ENCODE measurements at places on chromosomes 7 and 10.

GRCh38 chr10:85650791-85651496 is 715.7 kb downstream of the GRID1 start:
- DNase-seq = no peak

- DNase-seq = no peak
These were observed 113.0 kb upstream of the PCDH15 start for GRCh38 chr10:54914049-54914448.

GRCh38 chr10:7075110-7075509 is 335.7 kb downstream of the SFMBT2 start:
- no peak for DNase-seq

- DNase-seq = no peak
These were observed 35.9 kb downstream of the CCM2 start for GRCh38 chr7:45035893-45036292.

- peak; percentile 76 for DNase-seq
These were observed 24.7 kb upstream of the ST8SIA6 start for GRCh38 chr10:17479015-17479615.

DNA sequence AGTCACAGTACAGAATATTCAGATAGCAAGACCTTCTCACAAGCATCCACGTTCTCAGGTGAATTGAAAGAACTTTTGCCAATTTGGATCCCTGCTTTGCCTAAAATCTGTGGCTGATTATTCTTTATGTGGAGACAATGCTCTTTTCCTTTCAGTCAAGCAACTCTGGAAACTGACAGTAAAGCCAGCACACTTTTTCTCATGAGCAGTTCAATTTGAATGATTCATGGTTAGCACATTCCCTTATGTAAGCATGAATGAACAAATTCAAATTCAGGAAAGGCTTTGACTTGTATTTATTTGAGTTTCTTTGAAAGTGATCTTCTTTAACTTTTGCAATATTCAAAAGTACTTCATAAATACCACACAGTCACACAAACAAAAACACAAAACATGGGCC is 57.6 kb downstream of the MEOX2 start:
- no peak for DNase-seq

DNA sequence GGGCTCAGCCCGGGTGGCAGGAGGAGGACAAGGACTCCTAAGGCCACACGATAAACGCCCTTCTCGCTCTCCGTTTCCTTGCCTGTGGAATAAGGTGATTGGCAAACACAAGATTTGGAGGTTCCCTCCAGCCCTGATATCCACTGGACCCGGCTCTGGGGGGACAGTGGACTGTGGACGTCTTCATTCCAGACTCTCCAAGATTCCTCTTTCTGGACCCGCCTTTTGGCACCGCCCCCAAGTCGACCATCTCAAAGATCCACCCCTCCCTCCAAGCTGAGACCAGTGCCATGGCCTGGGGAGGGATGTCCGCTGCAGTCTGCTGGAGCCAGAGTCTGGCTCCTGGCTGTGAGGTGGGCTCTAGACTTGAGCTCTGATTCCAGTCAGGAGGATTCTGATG is 23.6 kb downstream of the ZNF783 start:
- DNase-seq = peak; percentile 59

GRCh38 chr10:5479481-5480161 is 19.7 kb downstream of the CALML5 start:
- no peak for DNase-seq

GRCh38 chr7:90582164-90582563 is 14.0 kb upstream of the CDK14 start:
- DNase-seq = no peak

DNA sequence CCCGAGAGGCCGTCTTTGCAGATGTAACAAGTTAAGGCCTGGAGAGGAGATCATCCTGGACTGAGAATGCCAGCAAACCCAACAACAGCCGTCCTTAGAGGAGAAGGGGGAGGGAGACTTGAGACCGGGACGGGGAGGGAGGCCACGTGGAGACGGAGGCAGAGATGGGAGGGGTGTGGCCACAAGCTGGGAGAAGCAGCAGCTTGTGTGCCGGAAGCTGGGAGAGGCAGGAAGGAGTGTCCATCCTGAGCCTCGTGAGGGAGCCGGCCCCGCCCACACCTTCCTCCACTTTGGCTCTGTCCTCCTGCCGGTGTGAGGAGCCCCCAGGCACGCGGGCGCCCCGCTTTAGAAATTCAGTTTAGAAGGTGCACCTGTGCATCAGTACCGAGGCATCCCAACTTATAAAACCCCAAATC is 95.7 kb downstream of the DNAJB6 start:
- DNase-seq = peak; percentile 75

DNA sequence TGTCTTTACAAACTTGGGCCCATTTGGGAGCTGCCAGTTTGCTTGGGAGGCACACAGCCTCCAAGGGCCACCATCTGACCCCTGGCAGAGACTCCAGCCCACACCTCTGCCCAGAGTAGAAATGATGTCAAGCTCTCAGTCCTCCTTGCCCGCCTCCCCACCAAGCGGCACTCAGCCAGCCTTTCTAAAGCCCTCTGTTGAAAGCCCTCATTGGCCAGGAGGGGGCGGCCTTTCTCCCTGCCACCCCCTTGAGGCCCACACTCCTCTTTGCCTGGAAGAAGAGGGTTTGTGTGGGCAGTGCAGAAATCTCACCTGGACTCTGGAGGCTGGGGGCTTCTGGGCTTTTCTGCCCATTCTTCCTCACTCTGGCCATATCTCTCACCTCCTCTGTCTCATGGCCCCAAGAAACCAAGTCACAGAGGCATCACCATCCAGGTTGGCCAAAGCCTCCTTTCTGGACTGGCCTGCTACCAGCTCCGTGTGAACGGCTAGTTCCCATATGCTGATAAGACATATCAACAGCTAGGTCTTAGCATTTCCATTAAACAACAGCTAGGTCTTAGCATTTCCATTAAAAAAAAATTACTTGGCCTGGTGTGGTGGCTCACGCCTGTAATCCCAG is 36.1 kb downstream of the UBTD1 start:
- peak; percentile 33 for DNase-seq
